Hindlimb muscle (tissue), 1 donor: ENCODE measurements at places on chromosomes 11 and 22. TPM values are rescaled to one million over a fixed set of nuclear protein-coding genes. Genes with fewer than 3 reads are reported as not detected.
A peak's percentile ranks its signal among the peaks of the same experiment; 100 is the strongest.

DNA sequence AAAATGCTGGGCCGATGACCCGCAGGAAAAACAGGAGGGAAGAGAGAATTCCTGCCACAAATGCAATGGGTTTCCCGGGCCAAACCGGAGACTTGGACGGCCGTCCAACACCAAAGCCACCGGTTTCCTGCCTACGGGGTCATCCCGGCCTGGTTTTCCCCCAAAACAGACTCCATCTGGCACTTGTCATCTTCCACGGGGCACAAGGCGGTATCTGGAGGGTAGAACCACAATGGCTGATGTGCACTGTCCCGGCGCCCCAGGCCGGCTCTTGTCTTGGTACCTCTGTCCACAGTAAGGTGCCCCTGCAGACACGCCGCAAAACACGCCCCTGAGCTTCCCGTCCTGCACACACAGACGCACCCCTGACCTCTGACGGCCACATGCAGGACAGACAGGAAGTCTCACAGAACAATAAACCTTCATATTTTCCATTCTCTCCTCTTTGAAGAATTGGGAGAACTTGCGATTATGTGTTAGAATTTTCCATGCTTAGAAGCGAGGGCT, 20.1 kb downstream of the CELSR1 start:
- DNase-seq: no peak

- no peak for DNase-seq
These were observed 230.2 kb upstream of the B3GAT1 start for GRCh38 chr11:134642206-134642605.

Gene LDHAL6A
- 0.22 TPM for polyA plus RNA-seq

GRCh38 chr11:36672815-36673450, 74.9 kb upstream of the RAG2 start:
- DNase-seq: no peak

Gene OR52N2
- not detected for polyA plus RNA-seq

DNA sequence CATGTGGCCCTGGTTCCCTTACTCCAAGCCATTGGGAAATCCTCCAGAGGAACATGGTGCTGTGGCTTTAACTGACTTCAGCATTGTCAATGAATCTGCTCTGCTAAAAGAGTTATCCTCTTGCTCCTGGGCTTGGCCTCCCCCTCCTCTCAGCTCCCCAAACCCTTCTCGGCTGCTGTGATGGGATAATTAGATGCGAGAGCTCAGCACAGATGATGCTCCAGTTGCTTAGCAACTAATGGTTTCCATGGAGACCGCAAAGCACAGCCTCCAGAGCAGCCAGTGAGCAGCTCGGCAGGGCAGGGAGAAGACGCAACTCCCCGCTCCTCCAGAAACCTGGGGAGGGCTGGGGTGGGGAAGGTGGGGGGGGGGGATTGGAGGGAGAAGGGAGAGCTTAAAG, 2.8 kb upstream of the UPK2 start:
- DNase-seq: no peak

DNA sequence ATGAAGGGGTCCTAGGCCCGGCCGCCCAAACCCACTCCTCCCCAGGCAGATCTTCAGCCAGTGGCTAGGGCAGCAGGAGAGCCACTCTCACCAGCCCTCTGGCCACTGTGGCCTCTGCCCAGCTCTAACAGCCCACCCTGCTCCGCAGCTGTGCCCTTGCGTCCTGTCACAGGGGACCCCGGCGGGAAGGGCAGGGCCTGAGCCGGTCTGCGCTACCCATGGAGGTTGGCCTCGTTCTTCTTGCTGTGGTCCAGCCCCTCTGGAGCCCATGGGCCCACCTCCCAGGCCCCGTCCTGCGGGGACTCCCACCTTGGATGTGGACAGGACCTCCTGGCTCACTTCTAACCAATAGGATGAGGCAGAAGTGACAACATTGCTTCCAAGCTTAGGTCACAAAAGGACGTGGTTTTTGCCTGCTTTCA, 38.3 kb upstream of the TH start:
- no peak for DNase-seq

DNA sequence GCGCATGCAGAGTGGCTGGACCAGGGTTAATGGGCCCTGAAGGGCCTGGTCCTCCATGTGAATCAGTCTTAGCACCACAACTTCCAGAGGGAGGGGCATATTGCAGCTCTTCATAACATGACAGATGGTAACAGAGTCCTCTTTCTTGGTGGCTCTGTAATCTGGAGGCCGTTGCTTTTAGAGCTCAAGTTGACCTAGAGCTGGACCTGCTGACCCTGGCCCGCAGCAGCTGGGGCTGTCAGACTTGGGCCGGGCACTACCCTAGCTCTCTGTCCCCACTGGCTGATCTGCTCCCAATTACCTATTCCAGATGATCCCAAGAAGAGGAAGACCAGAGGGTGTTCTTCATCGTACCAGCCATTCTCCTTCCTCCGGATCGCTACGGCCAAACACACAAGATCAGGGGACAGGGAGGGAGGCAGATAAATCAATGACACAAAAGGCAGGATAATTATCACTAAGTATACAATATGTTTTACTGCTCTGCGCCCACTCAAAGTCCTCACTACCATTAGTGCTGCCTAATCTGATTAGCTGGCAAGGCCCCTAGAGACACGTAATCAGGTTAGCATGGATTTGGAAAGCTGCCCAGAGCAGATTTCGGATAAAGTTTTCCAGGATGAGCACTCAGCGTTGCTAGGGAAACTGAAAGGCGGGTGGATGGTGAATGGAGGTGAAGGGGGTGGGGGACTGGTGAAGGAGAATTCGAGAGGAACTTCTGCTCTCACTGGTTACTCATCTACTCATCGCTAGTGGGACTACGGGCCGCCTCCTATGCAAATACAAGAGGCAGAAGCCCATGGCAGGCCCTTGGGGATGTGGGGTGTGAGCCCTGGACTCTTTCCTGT, 64.5 kb upstream of the PHOX2A start:
- no peak for DNase-seq

DNA sequence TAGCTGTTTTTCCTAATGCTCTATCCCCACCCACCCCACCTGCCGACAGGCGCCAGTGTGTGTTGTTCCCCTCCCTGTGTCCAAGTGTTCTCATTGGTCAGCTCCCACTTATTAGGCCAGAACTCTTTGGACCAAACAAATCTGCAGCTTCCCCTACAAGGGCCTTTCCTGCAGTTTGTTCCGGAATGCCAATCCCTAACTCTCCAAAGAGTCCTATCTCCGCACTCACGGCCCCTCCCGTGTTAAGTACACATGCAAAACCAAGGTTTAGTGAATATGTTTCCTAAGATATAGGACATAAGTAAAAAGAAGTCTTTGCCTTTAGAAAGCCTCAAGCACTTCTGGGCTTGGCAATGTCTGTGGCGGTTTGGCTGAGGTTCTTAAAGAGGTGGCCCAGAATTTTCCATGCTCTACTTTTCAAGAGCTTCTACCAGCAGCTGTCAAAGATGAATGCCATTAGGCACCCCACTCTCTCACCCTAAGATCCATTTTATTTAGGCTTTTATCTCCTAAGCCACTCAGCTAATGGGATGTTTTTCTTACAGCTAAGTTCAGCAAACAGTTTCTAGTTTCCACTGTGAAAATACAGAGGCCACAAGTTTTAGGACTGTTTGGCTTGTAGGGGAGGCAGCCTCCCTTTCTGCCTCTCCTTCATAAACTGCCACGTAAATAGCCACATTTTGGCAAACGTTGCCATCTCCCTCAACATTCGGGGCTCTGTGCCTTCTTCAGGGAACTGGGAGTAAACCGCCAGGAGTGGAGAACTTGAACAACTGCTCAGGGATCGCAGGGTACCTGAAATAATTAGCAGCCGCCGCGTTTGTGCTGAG, 1.6 kb downstream of the CD59 start:
- DNase-seq: peak; percentile 62

Gene C11orf87
- 0.21 TPM for polyA plus RNA-seq

DNA sequence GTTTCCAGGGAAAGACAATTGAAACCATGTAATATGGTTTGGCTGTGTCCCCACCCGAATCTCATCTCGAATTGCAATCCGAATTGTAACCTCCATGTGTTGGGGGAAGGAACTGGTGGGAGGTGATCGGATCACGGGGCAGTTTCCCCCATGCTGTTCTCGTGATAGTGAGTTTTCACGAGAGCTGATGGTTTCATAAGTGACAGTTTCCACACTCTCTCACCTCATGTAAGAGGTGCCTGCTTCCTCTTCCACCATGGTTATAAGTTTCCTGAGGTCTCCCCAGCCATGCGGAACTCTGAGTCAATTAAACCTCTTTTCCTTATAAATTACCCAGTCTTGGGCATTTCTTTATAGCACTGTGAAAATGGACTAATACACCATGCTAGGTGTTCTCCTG, 148.3 kb upstream of the CADM1 start:
- no peak for DNase-seq

Gene SLC16A8
- polyA plus RNA-seq: 3.5 TPM

GRCh38 chr11:132099692-132100091, 729.3 kb downstream of the NTM start:
- no peak for DNase-seq

Gene CRYBA4
- polyA plus RNA-seq: not detected

- DNase-seq: no peak
These were observed 79.5 kb upstream of the SPON1 start for GRCh38 chr11:13883042-13883441.

DNA sequence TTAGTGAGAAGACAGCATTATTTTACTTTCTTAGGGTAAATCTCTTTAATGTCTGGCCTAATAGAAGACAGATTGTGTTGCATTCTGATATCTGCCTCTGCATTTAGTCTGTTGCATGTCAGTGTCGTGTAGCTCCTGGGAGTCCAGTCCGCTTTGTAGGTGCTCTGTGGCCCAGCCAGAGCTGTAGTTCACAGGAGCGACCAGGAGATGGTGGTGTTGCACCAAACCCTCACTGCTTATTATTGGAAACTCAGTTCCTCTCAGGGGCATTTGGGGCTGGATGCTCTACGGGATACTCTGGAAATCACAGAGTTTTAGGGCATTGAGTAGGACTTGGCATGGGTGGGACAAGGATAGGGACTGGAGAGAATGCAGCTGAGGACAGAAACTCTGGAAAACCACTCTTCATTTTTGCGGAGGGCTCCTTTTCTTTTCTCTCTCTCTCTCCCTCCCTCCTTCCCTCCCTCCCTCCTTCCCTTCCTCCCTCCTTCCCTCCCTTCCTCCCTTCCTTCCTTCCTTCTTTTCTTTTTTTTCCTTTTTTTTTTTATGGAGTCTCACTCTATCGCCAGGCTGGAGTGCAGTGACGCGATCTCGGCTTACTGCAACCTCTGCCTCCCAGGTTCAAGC, 21.7 kb downstream of the MIAT start:
- DNase-seq: peak; percentile 74

Gene TMPRSS5
- polyA plus RNA-seq: 1.7 TPM

DNA sequence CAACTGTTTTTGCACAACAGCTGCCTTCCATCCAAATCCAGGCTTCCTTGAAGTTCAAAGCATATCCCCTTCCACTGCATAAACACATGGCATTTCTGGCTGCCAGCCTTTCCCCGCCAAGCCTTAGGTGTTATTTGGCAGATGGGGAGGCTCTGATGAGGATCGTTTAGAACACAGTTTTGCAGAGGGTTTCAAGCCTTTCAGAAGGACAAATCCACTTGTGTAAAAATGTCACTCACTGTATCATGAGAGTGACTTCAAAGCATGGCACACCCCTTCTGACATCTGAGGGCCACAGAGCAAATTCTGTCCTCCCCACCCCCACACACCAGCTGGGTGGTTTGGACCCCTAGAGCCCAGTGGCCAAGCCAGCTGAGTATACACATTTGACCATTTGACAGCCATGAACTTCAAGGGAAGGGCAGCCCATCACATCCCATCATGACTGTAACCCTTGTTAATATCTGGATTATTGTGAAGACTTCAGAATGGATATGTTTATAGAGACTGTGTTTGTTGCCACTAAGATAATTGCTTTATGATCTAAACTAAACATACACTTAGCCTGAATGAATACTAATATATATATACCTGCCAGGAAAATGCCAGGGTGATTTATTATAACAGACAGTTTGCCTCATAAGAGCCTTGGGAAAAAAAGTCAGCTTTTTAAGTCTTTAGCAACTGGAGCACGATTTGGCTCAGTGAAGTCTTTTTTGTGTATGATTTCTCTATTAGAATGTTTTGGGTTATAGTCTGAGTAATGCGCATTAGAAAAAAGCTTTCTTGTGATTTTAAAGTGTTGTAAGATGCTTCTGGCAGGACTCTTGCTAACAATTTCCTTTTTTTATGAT, 31.9 kb downstream of the FBLN1 start:
- DNase-seq: no peak

GRCh38 chr11:106061954-106062949, 14.9 kb downstream of the KBTBD3 start:
- no peak for DNase-seq
